H4 (cell line): ENCODE measurements at places on chromosomes 16 and 17. TPM values are rescaled to one million over a fixed set of nuclear protein-coding genes. Genes with fewer than 3 reads are reported as not detected.

Gene TEKT5
- total RNA-seq: not detected in 2 replicates

Gene CRISPLD2
- 5.7 and 10.3 TPM in 2 replicates for total RNA-seq

Gene EFCAB13
- total RNA-seq: 1.8 and 2.1 TPM in 2 replicates

Gene UQCRC2
- 162 and 208 TPM in 2 replicates for total RNA-seq

Gene HYDIN
- 0.15 and 0.64 TPM in 2 replicates for total RNA-seq

Gene NAGS
- 1.0 and 3.1 TPM in 2 replicates for total RNA-seq

Gene EVPLL
- 0.35 TPM in 1 of 2 replicates, not detected in the other for total RNA-seq

Gene GSDMA
- total RNA-seq: not detected in 2 replicates

Gene DRC3
- total RNA-seq: 1.4 TPM in 1 of 2 replicates, not detected in the other

Gene C16orf96
- not detected in 2 replicates for total RNA-seq

Gene LMF1
- total RNA-seq: 31.1 and 39.9 TPM in 2 replicates

Gene PRCD
- not detected in 2 replicates for total RNA-seq

Gene MSLN
- not detected in 2 replicates for total RNA-seq

Gene MILR1
- 20.3 and 24.8 TPM in 2 replicates for total RNA-seq

Gene NEUROD2
- total RNA-seq: 0.02 TPM in 1 of 2 replicates, not detected in the other

Gene KRTAP2-2
- total RNA-seq: not detected in 2 replicates

Gene PMFBP1
- total RNA-seq: not detected in 2 replicates

Gene ZNF319
- total RNA-seq: 1.1 and 1.5 TPM in 2 replicates
